Tongue (tissue), 3 donors: ENCODE measurements at places on chromosomes 1 and 21. TPM values are rescaled to one million over a fixed set of nuclear protein-coding genes. Genes with fewer than 3 reads are reported as not detected.

- no peak for DNase-seq
Measured at GRCh38 chr1:50418600-50419109, 4.6 kb downstream of the DMRTA2 start.

- no peak for DNase-seq
Measured at GRCh38 chr1:183209533-183210158, 23.6 kb downstream of the LAMC2 start.

The PTPN7 gene
- total RNA-seq: 1.5 TPM

DNA sequence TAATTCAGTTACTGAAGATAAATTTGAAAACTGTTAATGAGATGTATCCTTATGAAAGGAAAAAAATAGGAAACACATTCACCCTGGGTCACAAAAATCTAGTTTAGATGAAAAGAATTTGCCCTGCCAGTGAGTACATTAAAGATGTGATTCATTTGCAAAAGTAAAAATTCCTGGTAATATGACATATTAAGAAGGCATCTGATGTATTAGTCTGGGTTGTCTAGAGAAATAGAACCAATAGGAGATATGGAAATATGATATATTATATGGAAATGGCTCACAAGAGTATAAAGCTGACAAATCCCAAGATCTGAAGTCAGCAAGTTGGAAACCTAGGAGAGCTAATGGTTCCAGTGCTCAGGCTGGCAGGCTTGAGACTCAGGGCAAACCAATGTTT is 153.8 kb downstream of the MRPL39 start:
- no peak for DNase-seq

- DNase-seq: peak; percentile 77
Measured at GRCh38 chr1:11880911-11881748, 22.4 kb upstream of the NPPB start.

GRCh38 chr1:174160109-174160473 is 771 bp downstream of the RABGAP1L start:
- peak; percentile 27 for DNase-seq

GRCh38 chr21:46161633-46162592 is 6.5 kb upstream of the FTCD start:
- DNase-seq: no peak

DNA sequence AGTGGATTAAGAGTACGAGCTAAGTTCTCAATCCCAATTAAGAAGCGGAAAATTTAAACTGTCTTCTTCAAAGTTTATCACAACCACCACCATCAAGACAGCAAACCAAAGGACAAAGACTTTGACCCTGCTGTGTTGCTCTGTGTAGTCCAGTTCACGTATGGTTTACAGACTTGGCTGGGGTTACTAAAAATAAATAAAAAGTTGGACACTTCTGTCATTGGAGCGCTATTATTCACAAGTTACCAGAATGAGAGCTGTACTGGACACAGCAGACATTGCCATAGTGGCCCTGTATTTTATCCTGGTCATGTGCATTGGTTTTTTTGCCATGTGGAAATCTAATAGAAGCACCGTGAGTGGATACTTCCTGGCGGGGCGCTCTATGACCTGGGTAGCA is 21.6 kb downstream of the MRPS6 start:
- DNase-seq: no peak

- DNase-seq: no peak
Measured at GRCh38 chr1:23627069-23627735, 64.4 kb upstream of the RPL11 start.
